ENCODE measurements at places on chromosomes 7 and 10.

- no peak for DNase-seq
Observed at GRCh38 chr10:102111276-102111675, 8.9 kb downstream of the LDB1 start.

- DNase-seq: no peak
Observed at GRCh38 chr7:90288154-90288553, 33.0 kb downstream of the FAM237B start.

- no peak for DNase-seq
Observed at GRCh38 chr10:130025811-130026485, 61.9 kb upstream of the EBF3 start.

- DNase-seq: no peak
Observed at GRCh38 chr10:120979435-120980278, 128.5 kb downstream of the WDR11 start.
